ENCODE measurements at places on chromosomes 6 and 20.

DNA sequence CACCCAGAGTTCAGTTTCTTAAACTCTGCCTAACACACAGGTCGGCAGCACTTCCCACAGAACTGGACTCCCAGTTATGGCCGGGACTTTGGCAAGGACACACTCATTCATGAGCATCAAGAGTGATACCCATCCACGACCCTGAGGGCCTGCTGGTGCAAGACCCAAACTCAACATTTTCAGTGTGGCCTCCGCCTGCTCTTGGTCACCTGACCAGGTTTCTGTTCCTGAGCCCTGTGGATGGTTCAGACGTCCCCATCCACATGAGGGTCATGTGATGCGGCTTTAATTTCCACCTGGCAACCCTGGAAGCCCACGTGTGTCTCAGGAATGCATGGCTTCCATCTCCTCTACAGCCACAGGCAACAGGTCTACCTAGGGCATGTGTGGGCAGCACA lies 245.3 kb downstream of the DLL1 start:
- DNase-seq: no peak

DNA sequence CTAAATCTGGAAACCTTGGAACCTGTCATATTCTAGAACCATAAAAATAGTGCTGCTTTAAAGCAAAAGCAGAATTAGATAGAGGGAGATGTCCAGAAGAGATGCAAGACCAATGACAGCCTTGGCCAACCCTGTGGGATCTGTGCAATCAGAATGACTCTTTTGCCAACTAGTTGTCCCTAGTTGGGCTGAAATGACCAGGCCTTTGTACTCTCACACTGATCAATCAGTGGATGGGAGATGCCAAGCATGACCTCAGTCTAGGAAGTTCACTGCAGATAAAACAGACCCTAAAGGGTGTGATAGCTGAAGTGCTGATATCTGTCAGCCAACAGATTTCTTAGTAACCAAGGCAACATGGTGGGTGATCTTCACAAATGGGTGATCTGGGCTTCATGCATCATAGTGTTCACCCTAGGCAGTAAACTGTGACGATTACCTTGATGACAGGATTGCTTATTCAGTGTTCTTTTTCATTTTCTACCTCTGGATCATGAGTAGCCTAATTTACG lies 52.1 kb downstream of the BCKDHB start:
- DNase-seq: no peak

- no peak for DNase-seq
These were observed 115.4 kb downstream of the MYO6 start for GRCh38 chr6:75864446-75864845.

- DNase-seq: no peak
These were observed 180.2 kb upstream of the CCN2 start for GRCh38 chr6:132131351-132131750.

DNA sequence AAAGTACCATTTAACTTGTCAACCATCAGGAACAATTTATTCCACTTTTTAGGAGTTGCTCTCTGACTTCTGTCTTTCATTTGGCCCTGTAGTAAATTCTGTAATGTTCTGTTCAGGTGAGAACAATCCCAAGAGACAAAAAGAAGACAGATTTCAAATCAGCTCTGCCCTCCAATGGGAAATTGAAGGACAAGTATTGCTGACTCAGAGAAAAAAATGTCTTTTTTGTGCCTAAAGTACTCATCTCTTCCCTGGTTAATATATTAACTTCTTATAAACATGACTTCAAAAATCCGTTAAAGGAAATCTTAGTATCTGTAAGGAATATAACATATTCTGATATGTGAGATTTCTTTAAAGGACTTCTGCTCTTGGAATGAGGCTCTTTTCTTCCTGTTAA lies 38.6 kb upstream of the SCGN start:
- no peak for DNase-seq

- peak; percentile 11 for DNase-seq
These were observed 49.1 kb upstream of the PTPRT start for GRCh38 chr20:43238833-43239232.
